NCI-H82 (cell line): ENCODE measurements at places on chromosomes 6 and 20.

- peak; percentile 26 for DNase-seq
These were observed 140.5 kb downstream of the BTBD3 start for GRCh38 chr20:12058216-12058615.

DNA sequence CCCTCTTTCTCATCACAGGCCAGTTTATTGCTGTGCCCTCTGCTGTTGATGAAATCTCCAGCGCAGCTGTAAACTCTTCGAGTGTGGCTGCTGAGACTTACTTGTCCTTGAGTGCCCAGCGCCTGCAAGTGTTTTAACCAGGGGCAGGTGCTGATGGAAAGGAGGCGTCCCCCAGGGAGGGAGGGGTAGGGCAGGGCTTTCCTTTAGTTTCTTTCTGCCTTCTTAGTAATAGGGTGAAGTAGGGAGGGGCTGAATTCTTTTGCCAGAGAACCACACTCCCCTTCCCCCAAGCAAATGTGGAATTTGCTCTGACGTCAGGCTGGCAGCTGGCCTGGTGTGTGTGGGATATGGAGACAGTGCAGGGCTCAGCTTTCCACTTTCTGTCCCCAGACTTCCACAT is 61.2 kb downstream of the IGF2R start:
- DNase-seq = no peak

DNA sequence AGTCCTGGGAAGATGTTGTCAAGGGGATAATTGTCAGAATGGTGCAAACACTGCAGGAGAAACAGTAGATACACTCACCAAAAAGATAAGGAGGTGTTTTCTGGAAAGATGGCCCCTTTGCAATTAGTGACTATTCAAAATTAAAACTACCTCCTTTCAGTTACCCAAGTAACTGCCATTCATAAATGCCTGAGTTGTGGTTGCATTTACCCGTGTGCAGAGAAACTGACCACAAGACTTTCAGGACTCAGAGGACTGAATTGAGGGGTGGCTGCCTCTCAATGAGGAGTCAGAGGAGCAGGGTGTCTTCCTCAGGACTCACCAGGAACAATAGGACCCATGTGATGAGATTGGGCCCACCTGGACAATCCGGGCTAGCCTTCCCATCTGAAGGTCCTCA is 39.0 kb downstream of the GCM1 start:
- DNase-seq = no peak

GRCh38 chr6:79196912-79197311 is 37.6 kb downstream of the HMGN3 start:
- DNase-seq = no peak

GRCh38 chr20:4728120-4728760 is 6.5 kb downstream of the PRND start:
- DNase-seq = no peak

DNA sequence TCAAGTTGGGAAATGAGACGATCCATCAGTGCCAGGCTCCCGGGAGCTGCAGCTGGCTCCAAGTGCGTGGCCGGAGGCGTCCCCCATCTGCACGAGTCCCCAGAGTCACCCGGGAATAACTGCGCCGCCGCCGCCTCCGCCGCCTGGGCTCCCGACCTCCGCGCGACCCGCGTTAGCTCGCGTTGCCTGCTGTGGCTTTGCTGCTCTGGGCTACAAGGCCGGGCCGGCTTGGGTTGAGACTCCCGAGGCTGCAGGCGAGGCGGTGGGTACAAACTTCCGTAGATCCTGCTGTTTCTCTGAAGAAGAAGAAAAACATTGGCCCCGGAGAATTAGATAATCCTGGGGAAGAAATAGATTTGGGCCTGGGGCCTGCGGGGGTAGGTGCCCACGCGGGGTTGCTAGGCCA is 7.4 kb upstream of the LAMP5 start:
- DNase-seq = no peak

DNA sequence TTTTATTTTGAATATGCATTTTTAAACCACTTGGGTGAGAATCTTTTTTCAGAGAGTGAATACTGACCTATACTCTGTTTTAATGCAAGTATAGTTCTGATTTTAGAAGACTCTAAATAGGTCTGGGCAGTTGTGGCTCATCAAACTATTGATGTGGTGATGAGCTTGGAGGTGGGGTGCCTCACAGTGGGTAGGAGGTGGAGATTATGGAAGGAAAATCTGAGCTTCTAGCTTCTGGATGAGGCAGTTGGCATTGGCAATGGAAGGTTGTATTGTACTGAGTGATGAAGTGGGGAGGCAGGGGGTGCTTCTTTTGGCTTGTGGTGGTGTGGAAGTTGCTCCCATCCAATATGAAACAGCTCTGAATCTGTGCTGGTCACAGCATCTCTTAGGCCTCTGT is 52.7 kb downstream of the VAPB start:
- no peak for DNase-seq

GRCh38 chr20:24405810-24406209 is 63.6 kb upstream of the SYNDIG1 start:
- DNase-seq = no peak

DNA sequence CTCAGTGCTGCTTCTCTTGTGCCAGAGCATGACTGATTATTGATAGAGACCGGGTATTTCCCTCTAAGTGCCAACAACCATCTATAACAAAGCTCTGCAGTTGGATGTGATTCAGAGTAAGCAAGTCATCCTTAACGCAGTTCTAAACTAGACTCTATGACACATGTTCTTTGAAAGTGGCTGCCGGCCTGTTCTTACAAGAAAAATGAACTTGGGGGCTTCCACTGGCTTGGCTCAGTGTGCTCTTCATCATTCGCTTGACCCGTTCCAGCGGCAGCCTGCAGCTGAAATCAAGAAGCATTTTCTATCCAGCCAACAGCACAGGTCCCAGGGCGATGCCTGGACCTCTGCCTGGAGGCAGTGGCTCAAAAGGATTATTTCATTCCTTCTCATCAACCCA is 29.8 kb downstream of the GFOD1 start:
- no peak for DNase-seq

DNA sequence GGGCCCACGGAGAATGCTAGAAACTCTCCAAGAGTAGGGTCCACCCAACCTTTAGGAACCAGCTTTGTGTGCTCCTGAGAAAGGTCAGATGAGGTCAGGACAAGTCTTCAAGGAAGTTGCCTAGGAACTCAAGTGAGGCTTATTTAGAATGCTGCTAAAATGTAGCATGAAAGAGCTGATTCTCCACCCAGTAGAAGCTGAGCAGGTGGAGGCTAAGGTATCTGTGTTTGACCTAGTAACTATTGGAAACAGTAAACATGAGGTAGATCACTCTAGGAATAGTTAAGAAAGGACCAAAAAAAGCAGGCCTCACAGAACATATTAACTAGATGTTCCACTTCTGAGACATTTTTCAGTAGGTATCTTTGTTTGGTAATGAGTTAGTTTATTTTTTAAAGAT is 13.9 kb downstream of the CEP43 start:
- DNase-seq = no peak

- DNase-seq = no peak
These were observed 9.0 kb downstream of the CNKSR3 start for GRCh38 chr6:154501578-154501868.

DNA sequence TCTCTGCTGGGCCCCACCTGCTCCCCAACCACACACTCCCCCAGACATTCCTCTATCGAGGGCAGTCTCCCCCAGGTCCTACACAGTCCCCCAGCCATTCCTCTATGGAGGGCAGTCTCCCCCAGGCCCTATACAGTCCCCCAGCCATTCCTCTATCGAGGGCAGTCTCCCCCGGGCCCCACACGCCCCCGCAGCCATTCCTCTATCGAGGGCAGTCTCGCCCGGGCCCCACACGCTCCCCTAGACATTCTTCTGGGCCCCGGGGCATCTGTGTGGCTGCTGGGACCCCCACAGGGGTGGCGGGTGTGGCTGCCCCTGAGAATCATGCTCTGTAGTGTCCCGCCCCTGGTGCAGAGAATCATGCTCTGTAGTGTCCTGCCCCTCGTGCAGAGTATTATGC is 43.6 kb upstream of the BHLHE23 start:
- DNase-seq = no peak

DNA sequence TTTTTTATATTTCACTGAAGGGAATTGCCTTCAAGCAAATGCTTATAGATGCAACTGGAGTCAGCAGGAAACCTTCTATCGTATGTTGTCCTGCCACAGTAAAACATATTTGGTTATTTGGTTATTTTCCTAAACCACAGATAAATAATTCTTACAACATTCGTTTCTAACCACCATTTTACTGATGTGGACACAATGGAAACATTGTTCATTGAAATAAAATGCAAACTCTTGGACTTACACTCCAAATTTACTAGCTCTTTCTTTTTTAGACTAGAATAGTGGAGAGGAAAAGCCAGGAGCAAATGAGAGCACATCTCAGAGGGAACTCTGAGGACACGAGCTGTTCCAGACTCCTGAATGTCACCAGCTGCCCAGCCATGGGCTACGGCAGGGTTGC is 114.8 kb downstream of the RPS12 start:
- no peak for DNase-seq

GRCh38 chr6:40960742-40961430 is 78.1 kb downstream of the UNC5CL start:
- DNase-seq = peak; percentile 17
